Stimulated activated CD4-positive, alpha-beta T cell treated with anti-CD3 and anti-CD28 coated beads, TNF-alpha, amount 100 ng/mL, for 4 hours (primary cell): ENCODE measurements at places on chromosomes 3 and 15.
A peak's percentile ranks its signal among the peaks of the same experiment; 100 is the strongest.

- DNase-seq = no peak
These were observed 160.6 kb upstream of the ARHGEF26 start for GRCh38 chr3:153960458-153961074.

- DNase-seq = no peak
These were observed 46.6 kb downstream of the MITF start for GRCh38 chr3:69785769-69786320.

- no peak for DNase-seq
These were observed 28.8 kb downstream of the DCP1A start for GRCh38 chr3:53318522-53318921.

- DNase-seq = no peak
These were observed 659.4 kb upstream of the ADAMTS9 start for GRCh38 chr3:65347166-65347565.

DNA sequence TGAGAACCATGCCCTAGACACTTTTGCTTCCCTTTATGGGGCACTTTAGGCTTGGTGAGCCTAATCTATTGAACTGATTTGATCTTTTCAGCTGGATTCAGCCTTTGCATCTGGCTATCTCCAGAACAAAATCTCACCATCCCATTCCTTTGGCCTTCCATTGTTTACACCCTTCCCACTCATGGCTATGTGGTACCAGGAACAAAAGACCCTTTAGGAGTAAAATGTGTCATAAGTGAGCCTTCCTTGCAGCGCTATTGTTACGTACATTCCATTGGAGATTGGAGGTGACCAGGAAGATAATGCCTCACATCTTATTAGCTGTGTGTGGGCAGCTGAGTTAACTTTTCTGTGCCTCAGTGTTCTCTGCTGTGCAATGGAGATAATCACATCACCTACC is 188.4 kb downstream of the SATB1 start:
- DNase-seq = no peak

DNA sequence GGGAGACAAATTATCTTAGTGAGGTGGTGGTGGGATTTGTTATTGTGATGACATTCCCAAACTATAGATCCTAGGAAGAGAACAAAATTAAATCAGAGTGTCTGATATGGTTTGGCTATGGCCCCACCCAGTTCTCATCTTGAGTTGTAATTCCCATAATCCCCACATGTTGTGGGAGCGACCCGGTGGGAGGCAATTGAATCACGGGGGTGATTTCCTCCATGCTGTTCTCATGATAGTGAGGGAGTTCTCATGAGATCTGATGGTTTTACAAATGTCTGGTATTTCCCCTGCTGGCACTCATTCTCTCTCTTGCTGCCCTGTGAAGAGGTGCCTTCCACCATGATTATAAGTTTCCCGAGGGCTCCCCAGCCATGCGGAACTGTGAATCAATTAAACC is 62.0 kb downstream of the RPL22L1 start:
- no peak for DNase-seq

GRCh38 chr3:171775943-171776342 is 34.3 kb downstream of the PLD1 start:
- no peak for DNase-seq

- no peak for DNase-seq
These were observed 48.5 kb upstream of the SLC4A7 start for GRCh38 chr3:27532426-27533260.

DNA sequence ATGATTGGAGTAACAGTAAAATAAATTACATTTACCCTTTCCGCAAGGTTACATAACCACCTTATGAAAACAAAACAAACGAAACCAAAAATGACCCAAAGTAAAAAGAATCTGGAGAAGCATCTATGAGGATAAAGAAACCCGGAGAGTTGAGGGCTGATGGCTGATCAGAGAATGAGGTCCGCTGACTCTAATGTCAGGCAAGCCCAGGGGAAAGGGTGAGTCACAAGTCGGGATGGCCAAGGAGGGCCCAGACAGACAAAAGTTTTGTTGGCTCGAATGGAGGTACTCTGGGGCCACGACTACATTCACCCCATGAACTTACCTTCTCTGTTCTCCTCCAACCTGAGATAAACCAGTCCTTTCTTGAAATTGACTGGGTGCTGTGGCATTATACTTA is 95.7 kb downstream of the RORA start:
- no peak for DNase-seq

GRCh38 chr3:156825795-156826143 is 384 bp upstream of the LEKR1 start:
- no peak for DNase-seq

GRCh38 chr3:83877910-83878309 is 1080.9 kb upstream of the CADM2 start:
- DNase-seq = no peak

- DNase-seq = no peak
These were observed 168.7 kb downstream of the POTEB3 start for GRCh38 chr15:21271566-21271965.

GRCh38 chr15:97234851-97235610 is 725.5 kb upstream of the ARRDC4 start:
- DNase-seq = no peak

GRCh38 chr3:30353711-30354467 is 252.5 kb upstream of the TGFBR2 start:
- DNase-seq = no peak

DNA sequence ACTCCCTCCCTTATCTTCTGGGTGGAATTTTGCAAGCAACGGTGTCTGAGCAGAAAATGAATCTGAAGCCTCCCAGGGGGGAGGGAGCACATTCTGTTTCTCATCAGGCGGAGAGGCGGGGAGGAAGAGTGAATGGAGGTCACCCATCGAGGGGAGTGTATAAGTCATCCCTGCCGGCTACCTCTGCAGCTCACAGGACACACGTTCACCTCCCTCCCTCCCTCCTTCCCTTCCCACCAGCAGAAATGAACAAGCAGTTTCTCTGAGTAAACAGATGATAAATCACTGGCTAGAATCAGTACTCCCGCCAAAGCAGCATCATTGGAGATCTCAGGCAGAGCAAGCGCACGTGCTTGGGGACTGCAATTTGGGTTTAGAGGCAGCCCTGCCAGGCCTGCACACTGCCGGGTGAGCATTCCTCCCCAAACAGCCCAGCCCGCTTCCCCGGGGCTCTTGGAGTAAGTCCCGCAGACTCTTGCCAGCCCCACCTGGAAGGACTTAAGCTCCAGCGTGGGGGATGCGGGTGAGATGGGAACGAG is 38.3 kb downstream of the CPN2 start:
- DNase-seq = no peak

DNA sequence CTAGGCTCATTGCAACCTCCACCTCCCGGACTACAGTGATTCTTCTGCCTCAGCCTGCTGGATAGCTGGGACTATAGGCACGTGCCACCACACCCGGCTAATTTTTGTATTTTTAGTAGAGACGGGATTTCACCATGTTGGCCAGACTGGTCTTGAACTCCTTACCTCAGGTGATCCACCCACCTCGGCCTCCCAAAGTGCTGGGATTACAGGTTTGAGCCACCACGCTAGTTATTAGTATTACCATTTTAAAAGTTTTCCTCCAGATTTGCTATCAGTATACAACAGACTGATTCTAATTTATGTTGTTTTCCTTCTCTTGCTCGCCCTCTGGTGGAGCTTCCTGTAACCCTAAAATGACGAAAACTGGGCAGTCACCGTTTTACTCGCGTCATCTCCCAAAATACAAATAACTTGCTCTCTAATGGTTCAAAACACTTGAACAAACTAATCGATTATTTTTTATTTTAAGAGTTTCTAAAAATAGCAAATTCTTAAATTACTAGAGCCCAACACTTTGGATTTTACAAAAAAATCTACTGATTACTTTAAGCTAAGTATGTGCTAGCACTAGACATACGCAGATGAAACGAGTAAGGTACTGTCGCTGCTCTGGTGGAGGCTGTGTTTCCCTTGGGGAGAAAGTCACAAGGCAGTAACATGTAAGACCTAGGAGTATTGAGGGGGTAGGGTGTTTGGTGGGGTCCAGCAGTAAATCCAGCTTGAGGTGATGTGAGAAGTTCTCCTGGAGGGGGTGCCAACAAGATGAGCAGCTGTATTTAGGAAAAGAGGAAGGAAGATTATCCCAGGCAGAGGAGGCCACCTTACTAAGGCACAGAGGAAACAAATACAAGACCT is 203.3 kb downstream of the MBNL1 start:
- DNase-seq = peak; percentile 45

DNA sequence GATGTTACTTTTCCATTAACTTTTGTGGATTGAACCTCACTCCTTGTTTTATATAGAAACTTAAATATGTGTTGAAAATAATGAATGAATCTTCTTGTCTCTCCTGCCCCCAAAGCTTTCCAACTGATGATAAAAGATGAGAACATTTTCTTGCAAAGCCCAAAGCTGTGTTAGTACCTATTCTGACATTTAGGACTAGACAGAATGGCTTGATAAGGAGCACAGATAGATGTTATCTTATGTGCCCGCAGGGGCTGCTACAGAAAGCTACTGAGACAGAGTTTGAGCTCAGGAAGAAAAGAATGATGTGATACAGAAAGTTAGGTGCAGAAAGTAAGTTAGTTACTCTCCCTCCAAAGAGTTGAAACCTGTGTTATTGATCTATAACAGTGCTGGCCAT is 109.4 kb upstream of the ATP11B start:
- DNase-seq = no peak

GRCh38 chr3:134753999-134754742 is 40.9 kb upstream of the EPHB1 start:
- DNase-seq = no peak

DNA sequence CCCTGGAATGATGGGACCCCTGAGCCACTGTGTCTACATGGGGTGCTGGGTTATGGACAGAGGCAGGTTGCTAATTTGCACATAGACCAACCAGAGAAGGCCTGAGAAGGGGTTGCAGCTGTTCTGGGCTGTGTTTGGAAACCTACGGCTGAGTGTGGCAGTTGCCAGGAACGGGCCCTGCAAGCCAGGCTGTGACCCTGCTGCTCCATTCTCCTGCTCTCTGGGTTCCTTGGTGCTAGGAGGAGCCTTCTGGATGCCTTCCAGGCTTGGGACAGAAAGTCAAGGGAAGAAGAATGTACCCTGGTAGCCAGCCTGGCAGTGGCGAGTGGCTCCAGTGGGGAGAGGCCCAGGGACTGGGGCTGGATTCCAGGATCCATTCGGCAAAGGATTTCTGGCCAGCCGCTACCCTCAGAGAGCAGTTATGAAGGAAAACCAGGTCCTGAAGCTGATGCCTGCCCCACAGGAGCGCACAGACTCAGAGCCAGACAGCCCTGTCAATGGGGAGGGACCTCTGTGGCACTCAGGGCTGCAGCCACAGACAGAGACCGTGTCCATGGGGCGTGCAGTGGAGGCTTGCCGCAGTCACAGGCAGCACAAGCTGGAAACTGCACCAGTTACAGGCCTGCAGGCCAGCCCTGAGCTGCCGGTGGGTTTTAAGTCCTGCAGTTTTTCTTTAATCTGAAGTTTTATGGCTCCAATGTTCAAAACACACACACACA is 55.1 kb upstream of the ACAD9 start:
- DNase-seq = no peak

GRCh38 chr3:46833346-46834300 is 29.6 kb downstream of the MYL3 start:
- DNase-seq = no peak

- DNase-seq = no peak
These were observed 385.4 kb downstream of the MFSD1 start for GRCh38 chr3:159187232-159187631.

- no peak for DNase-seq
These were observed 406.8 kb downstream of the SHQ1 start for GRCh38 chr3:72441284-72441994.

- no peak for DNase-seq
These were observed 131.3 kb upstream of the SNRPN start for GRCh38 chr15:24823473-24823872.

GRCh38 chr15:85897207-85897894 is 102.6 kb upstream of the KLHL25 start:
- no peak for DNase-seq

GRCh38 chr3:186708983-186709679 is 8.0 kb upstream of the KNG1 start:
- DNase-seq = no peak

GRCh38 chr3:34301313-34301712 is 502.9 kb downstream of the PDCD6IP start:
- no peak for DNase-seq

DNA sequence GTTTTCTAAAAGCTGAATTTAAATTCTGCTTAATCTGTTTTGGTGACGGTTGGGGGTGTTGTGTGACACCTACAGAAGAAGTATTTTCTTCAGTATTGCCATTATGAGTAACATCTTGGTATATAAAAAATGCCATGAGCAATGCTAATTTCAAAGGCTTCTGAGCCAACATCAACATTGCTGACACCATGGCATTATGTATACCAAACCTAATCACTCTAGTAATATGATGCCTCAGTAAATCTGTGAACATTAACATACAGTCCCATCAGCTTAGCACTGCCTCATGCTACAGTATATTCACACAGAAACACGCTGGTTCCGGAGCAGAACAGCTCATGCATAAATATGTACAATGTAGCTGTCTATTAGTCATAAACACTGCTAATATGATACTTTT is 75.8 kb downstream of the ZPLD1 start:
- no peak for DNase-seq

- no peak for DNase-seq
These were observed 31.7 kb downstream of the TLE3 start for GRCh38 chr15:70066004-70066403.

DNA sequence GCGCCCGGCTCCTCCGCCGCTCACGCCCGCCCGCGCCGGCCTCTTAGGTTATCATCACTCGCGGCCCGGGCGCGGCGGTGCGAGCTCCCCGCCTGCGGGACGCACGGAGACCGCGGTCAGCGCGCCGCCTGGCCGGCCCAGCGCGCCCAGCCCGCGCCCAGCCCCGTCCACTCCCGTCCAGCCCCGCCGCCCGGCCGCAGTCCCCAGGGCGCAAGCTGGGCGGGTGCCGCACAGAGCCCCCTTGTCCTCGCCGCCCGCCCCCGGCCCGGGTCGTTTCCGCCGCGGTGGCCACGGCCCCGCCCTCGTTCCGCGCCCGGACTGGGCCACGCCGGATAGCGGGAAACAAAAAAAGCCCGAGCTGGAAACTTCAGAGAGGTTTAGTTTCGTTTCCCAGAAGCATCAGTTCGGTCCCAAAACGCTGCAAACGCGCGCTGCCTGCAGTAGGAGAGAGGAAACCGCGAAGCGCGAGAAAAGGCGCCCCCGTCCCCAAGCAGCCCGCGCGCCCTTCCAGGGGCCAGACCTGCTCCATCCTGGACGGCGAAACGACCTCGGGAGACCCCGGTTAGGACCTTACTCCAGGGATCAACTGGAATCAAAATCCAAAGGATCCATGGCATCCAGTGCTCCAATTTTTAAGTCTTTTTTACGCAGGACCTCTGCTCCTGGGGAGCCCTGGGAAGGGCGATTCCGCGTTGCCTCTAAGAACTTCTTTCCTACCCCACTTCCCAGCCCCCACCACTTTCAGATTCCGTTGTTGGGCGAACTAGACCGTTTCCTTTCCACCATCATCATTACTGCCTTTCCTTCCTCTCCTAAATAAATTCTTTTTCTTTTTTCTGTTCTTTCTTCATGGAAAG is at the start of gene ATP10A:
Gene ATP10A (minus strand): TSS at position 217 of the 857 bp plus-strand sequence. CDS start 231 bp downstream, outside the sequence.
- DNase-seq = peak; percentile 43

DNA sequence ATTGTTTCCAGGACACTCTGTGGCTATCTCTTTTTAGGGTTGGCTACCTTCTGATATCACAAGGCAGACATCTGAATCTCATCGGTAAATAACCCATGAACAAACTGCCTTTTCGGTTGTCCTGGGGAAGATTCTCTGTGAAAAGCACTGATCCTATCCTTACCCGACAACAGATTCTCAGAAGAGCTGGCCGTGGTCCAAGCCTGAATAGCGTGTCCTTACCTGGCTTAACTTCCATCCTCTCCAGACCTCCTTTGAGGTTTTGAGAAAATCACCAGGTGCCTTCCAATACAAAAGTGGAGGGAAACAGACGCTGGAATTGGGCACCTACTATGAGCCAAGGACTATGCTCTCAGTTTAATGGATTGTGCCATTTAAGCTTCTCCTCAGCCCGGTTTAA is 87.4 kb upstream of the ARHGEF3 start:
- no peak for DNase-seq
